Cortex of kidney (tissue), 1 donor: ENCODE measurements at places on chromosomes 7 and 10.

DNA sequence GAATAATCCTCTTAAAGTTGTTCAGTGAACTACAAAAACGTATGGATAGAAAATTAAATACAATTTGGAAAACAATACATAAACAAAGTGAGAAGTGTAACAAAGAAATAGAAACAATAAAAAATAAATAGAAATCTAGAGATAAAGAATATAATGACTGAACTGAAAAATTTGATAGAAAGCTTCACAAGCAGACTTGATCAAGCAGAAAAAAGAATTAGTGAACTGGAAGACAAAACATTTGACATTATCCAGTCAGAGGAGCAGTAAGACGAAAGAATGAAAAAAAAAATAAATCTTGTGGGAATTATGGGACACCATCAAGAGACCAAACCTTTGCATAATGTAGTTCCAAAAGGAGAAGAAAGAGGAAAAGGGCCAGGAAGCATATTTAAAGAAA lies 32.4 kb upstream of the NPY start:
- no peak for DNase-seq

DNA sequence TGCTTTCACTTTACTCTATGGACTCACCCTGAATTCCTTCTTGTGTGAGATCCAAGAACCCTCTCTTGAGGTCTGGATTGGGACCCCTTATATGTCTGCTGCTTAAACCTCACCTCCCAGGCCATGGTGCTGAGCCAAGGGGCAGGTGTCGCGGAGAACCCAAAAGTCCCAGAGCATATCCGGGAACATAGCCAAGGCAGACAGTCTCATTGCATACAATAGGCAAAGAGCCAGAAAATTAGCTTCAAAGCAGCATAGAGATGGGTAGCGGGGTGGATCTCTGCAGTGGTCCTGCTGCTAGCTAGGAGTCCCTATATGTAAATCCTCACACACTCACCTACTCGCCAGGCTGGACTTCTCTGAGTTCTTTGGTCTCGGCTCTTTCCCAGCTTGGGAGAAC lies 5.5 kb downstream of the CCL24 start:
- no peak for DNase-seq

DNA sequence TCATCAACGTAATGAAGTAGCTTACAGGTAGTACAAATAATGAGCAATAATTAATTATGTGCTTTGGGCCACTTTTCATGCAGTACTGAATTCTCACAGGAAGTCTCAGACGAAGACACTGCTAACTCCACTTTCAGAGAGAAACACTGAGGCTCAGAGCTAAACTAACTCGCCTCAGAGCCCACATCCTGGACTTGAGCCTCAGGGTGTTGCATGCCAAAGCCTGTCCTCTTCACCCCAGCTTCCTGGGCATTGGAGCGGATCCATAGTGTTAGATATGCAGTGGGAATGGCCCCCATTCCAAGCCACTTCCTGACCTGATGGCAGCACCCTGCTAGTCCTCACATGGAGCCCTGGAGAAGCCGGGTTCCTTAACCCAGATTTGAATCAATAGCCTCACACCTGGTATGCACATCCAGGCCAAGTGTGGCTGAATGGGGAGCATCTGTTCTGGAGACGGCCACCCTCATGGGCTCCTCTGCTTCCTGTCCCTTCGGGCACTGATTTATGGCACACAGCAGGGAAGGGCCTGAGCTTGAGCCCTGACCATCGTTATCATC lies 265.1 kb upstream of the ZNF32 start:
- DNase-seq: no peak

DNA sequence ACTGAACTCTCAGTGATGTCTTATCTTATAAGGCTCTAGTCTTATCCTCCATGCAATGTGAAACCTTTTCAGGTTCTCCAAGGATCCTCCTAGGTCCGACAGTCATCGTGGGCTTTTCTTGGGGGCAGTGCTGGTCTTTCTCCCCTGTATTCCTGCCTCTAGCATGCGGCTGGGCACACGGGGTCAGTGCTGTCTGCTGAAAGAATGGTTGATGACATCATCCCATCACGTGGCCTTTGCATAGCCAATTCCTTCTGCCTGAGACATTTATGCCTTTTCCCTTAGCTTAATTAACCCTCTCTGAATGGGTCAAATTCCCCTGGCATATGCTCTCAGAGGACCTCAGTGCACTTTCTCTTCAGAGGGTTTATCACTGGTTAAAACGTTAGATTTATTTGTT lies 27.0 kb upstream of the KCNK18 start:
- DNase-seq: no peak

DNA sequence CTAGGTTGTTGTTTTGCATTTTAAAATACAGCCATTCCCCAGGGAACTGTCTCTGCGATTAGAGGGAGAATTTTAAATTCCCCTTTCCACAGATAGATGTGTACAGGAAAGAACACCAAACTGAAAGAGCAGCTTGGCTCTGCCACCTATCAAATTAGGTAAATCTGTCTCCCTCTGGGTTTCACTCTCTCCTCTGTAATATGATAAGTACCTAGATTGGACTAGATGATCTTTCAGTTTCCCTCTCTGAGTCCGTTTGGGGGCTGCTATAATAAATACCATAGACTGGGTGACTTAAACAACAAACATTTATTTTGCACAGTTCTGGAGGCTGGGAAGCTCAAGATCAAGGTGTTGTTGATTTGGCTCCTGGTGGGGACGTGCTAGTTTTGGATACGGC lies 186.0 kb downstream of the KIF20B start:
- DNase-seq: no peak

DNA sequence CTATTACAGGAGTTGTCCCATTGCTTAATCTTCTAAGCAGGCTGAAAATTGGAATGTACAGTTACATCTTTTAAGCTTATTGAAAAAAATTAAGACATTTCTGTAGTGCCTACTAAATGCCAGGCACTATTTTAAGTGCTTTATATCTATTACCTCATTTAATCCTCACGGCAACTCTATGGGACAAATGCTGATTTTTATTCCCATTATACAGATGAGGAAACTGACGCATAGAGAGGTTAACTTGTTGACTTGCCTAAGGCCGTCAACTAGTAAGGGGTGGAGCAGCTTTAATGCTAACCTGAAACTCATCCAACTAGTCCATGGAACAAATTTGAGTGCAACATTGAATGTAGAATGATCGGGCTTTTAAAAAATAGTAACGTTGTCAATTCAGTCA lies 2.5 kb downstream of the ZKSCAN1 start:
- DNase-seq: no peak

DNA sequence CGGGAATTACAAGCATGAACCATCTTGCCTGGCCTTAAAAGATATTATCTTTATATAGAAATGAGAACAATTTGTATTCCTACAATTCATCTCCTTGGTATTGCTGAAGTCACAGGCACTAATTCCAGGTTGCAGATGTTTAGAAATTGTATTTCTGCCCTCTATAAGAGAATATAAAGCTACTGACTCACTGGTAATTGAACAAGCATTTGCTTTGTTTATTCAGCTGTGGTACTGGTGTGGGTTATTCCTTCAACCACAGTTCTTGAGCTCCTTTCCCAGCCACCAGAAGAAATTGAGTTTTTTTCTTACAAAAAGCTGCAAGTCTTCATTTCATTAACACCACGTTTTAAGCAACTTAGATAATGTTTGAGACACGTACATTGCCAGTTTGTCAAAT lies 29.0 kb upstream of the MPP7 start:
- no peak for DNase-seq

DNA sequence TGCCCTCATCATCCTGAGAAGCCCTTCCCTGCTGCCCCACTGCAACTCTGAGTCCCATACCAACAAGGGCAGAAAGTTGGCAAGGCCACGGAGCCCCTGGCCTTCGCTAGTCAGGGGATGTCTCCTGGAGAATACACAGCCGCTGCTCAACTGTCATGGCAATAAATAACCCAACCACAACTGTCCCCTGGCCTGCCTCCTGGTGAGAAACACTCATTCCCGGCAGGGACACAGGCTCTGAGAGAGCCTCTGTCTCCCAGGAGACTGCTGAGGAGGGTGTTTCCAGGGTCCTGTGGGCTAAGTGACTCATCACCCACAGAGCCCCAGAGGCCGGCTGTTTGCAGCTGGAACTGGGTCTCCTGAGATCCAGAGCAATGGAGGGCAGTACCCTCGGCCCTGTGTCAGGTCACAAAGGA lies 354.1 kb downstream of the TNS3 start:
- DNase-seq: no peak

DNA sequence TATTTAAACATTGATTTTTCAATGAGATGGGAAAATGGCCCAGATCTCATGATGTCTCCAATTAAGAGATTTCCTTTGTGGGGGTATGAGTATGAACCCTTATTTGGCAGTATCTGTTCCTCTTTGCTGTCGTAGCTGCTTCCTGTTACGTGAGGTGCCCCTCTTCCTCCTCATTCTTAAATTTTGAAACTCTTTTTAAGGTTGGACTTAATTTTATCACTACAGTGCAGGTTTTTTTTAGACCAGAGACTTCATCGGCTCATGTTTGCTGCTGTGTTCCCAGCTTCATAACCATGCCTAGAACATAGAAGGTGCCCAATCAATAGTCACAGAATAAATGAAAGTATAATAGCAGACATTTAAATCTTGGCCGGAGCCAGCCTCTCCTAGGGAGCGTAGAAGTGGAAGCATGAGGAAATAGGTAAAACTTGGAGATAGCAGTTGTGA lies 2.4 kb downstream of the MIOS start:
- DNase-seq: no peak

- no peak for DNase-seq
Observed at GRCh38 chr10:58932577-58933314, 243.7 kb upstream of the PHYHIPL start.

DNA sequence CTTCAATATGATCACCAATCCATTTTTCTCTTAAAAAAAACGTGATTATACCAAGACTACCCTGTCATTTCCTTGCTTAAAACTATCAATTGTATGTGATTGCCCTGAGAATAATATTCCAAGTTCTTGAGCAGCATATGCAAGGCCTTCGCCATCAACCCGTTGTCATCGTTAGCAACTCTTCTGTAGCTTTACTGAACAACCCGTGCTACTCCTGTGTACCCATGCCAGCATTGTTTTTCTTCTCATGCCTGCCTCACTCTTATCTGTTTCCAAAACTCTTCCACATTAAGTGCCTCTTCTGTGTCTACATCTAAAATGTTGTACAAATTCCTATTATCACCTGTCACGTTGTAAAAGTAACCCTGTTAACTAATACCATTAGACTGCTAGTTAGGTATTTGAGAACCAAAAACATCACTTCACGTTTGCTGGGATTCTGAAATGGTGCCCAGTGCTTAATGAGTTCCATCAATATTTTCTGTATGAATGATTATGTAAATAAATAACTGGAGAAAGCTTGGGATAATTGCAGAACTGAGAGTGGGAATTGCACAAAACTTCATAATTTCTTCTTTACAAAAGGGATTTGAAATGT lies 10.5 kb downstream of the CAV2 start:
- no peak for DNase-seq

- DNase-seq: no peak
Observed at GRCh38 chr7:73342645-73343044, 14.7 kb downstream of the FKBP6 start.

GRCh38 chr10:61835069-61835945 lies 66.2 kb upstream of the ARID5B start:
- DNase-seq: no peak

GRCh38 chr10:76882245-76882644 lies 755.4 kb downstream of the KCNMA1 start:
- DNase-seq: no peak

- no peak for DNase-seq
Observed at GRCh38 chr7:151623766-151624165, 104.1 kb upstream of the RHEB start.

DNA sequence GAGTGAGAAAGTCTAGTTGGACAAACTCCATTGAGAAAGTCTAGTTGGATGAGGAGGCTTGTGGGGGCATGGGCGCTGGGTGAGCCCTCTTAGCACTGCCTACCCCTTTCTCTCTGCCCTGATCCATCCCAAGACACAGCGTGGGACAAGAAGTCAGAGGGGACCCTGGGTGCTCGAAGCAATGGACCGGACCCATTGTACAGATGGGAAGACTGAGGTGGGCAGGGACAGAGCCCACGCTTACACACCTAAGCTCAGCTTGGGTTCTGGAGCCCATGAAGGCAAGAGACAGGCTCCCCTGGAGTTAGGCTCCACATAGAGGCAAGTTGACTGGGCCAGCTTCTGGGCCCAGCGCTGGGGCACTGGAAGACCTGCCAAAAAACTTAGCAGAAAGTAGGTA lies 126.8 kb upstream of the TNRC18 start:
- DNase-seq: no peak

DNA sequence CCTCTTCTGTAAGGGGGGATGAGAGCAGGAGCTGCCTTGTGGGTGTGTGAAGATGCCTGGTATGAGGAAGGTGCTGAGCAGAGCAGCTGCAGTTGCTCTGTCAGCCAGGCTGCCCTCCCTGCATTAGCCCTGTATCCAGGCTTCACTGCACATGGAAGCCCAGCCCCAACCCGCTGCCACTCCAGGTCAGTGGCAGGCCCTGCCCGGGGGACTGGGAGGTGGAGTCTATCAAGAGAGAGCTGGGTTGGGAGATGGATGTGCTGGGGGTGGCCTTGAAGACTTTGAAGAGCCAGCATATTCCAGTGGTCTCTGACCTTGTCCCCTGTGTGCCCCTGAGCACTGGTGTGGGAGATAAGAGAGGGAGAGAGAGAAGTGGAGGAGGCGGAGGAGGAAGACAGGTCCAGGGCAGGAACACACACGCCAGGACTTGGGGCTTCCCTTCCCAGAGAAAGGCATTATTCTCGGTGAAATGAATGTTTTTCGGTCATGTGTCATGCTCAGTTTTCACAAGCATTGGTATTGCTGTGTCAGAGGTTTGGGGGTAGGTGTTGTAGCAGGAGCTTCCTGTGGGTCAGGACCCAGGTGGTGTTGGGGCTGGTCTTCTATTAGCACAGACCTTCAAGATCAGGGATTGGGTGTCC lies 2.6 kb downstream of the PPIF start:
- no peak for DNase-seq

GRCh38 chr7:140506788-140507464 lies 27.6 kb upstream of the MKRN1 start:
- no peak for DNase-seq

- DNase-seq: no peak
Observed at GRCh38 chr7:134834689-134835462, 55.4 kb downstream of the CALD1 start.

GRCh38 chr10:80468002-80468401 lies 13.9 kb downstream of the TSPAN14 start:
- DNase-seq: no peak

DNA sequence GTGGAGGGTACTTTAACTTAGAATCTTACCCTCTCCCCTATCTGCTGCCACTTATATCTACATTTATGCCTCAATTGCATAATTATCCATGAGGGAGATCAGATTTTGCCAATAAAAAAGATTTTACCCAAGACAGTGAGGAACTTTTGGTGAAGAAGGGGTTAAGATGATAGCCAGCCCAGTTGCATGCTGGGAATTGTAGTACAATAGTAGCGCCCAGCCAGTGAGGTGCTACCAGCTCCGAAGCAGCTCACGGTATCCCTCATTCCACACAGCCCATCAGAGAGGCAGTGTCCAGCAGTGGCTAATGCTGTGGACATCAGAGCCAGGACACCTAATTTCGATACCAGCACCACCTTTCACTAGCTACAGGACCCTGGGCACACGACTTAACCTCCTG lies 5.9 kb upstream of the LGI1 start:
- no peak for DNase-seq
